ENCODE measurements at places on chromosomes 6 and 20.

DNA sequence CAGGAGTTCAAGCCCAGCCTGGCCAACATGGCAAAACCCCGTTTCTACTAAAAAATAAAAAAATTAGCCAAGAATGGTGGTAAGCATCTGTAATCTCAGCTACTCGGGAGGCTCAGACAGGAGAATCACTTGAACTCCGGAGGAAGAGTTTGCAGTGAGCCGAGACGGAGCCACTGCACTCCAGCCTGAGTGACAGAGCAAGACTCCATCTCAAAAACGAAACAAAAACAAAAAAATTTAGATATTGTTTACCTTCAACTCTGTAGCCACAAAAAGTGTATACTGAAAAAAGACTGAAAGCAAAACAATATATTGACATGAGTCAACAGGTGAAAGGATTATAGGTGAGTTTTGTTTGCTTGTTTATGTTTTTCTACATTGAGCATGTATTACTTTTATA lies 30.6 kb upstream of the TAB2 start:
- no peak for DNase-seq

DNA sequence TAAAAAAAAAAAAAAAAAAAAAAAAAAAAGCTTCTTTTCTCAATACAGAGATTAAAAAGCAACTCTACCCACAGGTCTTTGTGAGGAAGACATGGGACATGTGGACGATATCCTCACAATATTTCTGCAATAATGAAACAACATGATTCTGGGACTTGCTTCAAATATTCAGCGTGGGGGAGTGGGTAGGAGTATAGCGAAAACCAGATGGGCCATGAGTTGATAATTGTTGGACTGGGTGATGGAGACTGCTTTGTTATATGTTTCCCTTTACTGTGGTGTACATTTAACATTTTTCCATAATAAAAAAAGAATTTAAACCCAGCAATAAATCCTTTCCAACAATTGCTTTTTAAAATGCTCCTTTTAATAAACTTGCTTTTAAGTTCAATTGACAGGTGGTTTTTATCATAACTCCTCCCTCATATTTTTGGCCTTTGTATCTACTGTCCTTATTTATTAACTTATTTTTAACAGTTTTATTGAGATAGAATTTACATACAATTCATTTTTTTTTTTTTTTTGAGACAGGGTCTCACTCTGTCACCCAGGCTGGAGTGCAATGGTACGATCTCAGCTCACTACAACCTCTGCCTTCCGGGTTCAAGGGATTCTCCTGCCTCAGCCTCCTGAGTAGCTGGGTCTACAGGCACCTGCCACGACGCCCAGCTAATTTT lies 40.4 kb upstream of the ARFGEF2 start:
- DNase-seq = no peak

DNA sequence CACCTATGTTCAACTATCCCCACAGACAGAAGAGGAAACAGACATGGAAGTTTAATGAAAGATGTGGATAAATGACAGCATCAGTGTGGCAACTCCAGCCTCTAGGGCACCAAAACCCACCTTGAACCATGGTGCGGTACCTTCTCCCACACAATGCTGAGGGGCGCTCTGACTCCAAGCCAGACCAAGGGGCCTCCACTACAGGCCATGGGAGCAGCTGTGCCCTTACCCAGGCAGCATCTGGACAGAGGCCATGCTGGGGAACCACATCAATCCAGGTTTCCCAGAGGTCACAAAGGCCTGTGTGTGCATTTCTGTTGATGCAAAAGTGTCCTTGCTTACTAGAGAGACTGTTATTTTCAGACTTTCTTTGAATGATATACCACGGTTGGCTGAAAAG lies 4.1 kb downstream of the PRR18 start:
- no peak for DNase-seq

DNA sequence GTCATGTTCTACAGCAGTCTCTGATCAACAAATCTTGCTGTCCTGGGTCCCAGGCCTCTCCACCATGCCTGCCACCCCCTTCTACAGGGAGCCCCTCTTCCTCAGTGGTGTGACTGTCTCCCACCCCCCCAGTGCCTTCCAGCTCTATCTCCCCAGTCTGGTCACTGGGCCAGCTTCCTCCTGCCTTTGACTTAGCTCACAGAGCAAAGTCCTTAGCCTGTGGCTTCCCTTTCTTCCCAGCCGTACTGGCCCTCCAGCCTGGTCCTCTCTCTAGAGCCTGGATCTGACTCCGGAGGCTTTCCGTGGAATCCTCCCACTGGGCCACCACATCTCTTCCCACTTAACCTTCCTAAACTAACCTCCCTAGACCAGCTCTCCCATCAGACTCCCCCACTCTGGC lies 17.0 kb downstream of the MAPK13 start:
- DNase-seq = no peak

GRCh38 chr6:136586295-136586694 lies 36.1 kb upstream of the MAP7 start:
- DNase-seq = no peak

DNA sequence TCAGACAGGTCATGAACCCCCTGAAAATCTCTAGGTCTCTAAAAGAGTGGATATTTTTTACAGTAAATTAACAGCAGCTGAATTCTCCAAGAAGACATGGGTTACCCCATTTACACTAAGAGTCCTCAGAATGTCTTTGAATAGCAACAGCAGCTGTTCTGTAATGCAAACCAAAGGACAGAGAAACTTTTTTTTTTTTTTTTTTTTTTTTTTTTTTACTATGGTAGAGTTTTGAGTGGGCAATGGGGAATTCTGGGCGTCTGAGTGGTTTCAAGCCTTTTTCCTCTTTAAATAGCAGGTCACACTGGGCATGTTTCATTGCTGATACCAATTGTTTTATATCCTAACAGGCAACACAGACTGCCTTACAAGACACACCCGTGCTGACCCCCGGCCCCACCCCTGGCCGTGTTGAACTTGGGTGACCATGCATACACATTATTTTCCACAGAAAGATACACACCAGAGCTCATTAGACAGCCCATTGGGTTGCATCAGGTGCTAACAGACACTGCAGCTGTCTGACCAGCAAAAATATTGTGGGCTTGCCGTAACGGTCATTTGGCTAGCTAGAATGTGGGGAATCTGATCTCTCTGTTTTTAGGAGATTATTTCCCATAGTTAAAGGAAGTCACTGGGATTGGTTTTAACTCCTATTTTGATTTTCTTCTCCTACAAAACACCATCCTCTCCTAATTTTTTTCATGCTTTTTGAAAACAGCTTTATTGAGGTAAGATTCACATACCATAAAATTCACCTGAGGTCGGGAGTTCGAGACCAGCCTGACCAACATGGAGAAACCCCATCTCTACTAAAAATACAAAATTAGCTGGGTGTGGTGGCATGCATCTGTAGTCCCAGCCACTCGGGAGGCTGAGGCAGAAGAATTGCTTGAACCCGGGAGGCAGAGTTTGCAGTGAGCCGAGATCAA lies 26.7 kb upstream of the IRF4 start:
- DNase-seq = no peak

GRCh38 chr6:11744753-11745152 lies 33.9 kb downstream of the ADTRP start:
- no peak for DNase-seq

DNA sequence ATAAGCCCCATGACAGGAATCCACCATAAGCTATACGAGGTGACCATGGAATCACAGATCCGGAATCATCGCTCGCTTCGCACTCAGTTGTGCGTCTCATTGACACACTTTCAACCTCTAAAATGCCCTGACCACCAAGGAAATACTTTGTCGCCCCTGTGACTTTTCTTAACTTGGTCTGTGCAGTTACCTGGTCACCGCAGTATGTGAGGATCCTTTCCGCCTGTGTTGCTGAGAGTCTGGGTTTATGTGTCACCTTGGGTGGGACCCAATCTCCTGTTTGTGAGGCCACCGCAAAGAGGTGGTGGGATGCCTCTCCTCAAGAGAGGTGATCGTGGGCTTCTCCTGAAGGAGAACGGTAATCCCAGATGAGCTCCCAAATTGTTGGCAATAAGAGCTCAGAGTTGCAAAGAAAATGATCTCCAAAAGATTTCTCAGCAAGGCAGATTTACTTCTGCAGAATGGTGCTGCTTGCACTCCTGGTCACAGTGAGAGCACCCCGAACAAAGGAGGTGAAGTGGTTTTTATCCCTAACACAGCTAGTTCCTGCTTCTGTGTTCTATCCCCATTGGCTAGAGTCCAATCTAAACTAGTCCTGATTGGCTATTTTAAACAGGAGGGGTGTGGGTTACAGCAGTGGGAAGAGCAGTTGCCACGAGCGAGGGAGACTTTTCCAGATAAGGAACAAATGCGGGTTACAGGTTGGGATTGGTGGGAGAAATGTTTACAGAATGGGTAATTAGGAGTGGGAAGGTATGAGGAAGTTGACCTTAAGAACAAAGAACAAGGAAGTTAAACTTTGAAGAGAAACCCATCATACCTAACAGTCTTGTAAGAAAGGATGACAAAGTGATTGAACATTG lies 9.1 kb upstream of the ZNFX1 start:
- DNase-seq = no peak

DNA sequence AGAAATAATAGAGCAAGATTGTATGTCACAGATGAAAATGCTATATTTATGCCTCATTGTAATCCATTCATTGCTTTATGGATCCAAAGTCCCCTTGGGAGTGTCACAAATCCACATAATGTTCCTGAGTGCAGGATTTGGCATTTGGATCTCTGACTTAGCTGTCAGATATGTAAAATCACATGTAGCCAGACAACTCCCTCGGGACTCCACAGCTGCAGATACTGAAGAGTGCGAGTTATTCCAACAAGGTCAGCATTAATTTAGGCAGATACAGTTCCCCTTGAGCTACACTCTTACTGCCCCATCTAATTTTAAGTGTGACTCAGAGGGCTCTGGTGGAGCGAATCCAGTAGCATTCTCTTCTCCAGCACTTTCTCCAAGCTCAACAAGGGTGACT lies 433.2 kb downstream of the CD83 start:
- no peak for DNase-seq

GRCh38 chr20:22446613-22447446 lies 137.5 kb downstream of the FOXA2 start:
- DNase-seq = no peak

DNA sequence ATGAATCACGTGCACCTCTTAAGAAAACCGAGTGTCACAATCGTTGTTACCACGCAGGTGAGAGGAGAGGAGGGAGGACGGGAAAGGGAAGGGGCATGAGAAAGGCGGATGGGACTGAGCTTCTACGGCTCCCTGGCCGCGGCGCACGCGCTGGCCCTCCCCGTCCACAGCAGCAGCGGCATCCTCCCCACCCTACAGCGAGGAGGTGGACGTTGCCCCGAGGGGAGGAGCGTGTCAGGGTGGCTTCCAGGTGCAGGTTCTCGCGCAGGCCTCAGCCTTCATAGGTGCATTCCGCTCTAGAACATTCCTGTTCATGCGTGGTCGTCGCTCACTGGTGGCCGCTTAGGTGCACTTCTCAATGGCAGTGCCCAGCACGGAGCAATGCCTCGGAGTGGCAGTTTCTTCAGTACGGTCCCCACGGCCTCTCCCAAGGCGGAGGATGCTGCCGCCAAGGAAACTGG lies 29.7 kb upstream of the AFDN start:
- no peak for DNase-seq

- DNase-seq = no peak
Observed at GRCh38 chr20:58459058-58459750, 56.0 kb downstream of the APCDD1L start.

DNA sequence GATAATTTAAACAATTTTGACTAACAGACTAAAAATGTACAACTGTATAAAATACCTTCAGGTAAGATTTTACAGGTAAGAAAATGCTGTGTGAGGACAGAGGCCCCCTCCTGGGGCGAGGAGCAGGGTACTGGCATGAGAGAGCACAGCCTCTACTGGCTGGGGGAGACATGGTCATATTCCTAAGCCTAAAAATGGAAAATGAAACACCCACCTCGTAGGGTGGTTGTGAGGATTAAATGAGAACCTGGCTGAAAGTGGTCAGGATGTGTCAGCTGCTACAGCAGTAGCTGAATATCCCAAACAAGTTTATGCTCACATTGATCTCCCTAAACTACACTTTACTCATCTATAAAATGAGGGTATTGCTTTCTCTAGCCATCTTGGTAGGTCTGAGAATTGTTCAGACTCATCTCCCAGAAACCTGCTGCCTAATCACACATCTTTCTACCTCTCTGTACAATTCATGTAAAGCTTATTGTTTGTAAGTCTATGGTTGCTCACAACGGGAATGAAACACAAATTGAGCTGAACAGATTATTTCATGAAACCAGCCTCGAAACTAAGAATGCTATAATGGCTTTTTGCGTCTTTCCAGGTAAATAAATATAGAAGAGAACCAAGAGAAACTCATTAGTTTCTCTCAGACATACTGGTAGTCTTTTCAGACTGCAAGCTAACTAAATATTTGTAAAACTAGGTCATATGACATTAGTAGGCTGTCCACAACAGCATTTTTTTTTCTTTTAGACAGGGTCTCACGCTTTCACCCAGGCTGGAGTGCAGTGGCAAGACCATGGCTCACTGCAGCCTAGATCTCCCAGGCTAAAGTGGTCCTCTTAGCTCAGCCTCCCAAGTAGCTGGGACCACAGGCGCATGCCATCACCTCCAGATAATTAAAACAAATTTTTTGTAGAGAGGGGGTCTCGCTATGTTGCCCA lies 69.6 kb downstream of the POPDC3 start:
- DNase-seq = no peak
